ENCODE measurements at places on chromosomes 12 and 14. TPM values are rescaled to one million over a fixed set of nuclear protein-coding genes. Genes with fewer than 3 reads are reported as not detected.

The ACOT6 gene
- total RNA-seq: not detected

The TAS2R50 gene
- total RNA-seq: 1.6 TPM

DNA sequence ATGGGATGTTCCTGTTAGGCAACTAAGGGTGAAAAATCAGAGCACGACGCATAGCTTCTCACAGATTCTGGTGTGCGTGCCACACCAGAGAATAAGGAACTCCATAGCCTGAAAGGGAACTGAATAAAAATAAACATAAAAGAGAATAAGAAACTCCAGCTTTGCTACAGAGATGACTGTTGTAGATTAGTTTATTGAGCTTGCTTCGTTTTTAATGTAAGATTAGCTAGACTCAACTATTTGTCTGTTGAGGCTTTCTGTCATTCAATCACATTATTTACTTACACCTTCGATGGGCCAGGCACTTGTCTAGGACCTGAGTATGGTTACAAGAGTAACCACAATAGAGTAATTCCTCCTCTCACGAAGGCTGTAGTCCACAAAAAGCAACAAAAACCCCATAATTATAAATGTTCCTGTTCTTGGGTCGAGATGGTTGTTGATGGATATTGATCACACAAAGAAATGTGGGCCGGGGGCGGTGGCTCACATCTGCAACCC, 807 bp upstream of the ZCCHC8 start:
- no peak for DNase-seq

GRCh38 chr14:106633721-106634120, 1107.3 kb downstream of the TMEM121 start:
- no peak for DNase-seq

GRCh38 chr14:66396164-66396563, 90.0 kb upstream of the CCDC196 start:
- no peak for DNase-seq

The CLEC4D gene
- total RNA-seq: not detected

DNA sequence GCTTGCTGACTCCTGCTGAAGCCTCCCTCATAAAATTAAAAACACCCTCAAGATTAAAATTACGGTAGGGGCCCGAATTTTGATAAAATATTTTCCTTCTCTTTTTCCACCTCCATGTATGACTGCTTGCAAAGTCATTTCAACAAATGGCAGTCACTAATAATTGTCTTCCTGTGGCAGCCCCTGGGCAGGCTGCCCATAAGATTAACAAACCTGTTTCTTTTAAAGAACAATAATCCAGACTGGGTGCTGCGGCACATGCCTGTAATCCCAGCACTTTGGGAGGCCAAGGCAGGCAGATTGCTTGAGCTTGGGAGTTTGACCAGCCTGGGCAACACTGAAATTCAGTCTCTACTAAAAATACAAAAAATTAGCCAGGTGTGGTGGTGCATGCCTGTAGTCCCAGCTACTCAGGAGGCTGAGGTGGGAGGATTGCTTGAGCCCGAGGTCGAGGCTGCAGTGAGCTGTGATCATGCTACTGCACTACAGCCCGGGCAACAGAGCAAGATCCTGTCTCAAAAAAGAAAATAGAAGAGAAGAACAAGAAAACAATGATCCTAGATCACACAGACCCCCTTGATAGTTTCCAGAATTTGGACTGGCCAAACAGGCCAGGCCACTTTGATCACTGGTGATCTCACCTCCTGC, 8.7 kb downstream of the SAV1 start:
- no peak for DNase-seq

DNA sequence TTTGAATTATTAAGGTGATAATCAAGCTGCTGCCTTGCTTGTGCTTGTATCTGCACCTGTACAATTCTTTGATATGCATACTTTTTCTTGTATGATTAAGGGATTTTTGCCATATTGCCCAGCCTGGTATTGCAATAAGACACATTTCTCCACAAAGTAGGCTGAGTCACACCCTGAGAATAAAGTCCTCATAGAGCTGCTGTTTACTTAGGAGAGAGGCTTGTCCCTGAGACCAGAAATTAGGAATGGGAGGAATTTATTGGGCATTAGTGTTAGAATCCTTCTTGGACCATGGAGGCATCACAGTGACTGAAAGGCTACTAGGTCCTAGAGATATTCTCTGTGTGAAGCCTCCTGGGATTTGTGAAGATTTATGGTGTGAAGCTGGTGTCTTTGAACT, 506.8 kb upstream of the FBXO33 start:
- DNase-seq: no peak

GRCh38 chr12:103882861-103883596, 42.0 kb upstream of the NT5DC3 start:
- no peak for DNase-seq

DNA sequence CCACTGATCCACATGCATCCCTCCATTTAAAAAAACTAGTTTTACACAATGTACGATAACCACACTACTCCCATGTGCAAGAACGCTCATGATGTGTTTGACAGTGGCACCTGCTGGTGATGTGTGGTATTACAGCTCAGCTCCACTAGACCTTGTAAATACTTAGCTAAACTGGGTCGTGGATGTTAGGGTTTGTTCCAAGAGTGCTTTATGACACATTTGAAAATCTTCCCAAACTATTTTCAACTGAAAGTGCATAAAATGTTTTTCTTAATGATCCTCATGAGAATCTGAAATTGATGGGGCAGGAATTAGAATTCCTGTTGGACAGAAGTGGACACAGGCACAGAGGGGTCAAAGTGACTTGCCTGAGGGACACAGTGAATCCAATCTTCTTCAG, 99.2 kb downstream of the SCARB1 start:
- no peak for DNase-seq

The CACNA1C gene
- 0.07 TPM for total RNA-seq

The PPP2R5E gene
- 50.3 TPM for total RNA-seq

DNA sequence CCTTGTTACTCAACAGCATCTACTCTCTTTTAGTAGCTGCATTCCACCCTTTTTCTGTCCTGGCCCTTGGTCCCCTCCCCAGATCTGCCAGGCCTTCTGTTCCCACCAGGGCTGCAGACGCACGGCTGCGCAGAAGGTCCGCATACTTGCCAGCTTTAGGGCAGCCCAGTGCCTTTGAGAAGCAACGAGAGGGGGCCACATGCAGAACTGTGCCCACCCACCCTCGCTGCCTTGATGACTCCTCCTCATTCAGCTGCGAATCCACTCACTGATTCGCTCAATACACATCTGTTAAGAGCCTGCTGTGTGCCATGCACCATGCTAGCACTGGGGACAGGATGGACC, 39.2 kb downstream of the PRIMA1 start:
- no peak for DNase-seq
